Natural killer cell treated with Interleukin-12 subunit alpha and Interleukin-12 subunit beta and Interleukin-15 and Interleukin-18, amount 100 ng/mL, for 72 hours (primary cell): ENCODE measurements at places on chromosomes 1 and 21. TPM values are rescaled to one million over a fixed set of nuclear protein-coding genes. Genes with fewer than 3 reads are reported as not detected.

Gene P3R3URF
- total RNA-seq, result not detected

Gene DYNLT4
- total RNA-seq, result not detected

Gene UTS2
- total RNA-seq, result 0.78 TPM

Gene ERICH3
- total RNA-seq, result not detected

Gene CLIC6
- total RNA-seq, result 0.50 TPM

GRCh38 chr1:244163861-244164510 is 112.9 kb downstream of the ZBTB18 start:
- H3K4me1 ChIP-seq, result no peaks in the 10 kb centered on the region
- no peaks in the 10 kb centered on the region for H3K36me3 ChIP-seq
- no peak for DNase-seq
- no peak overlapping the region for H3K4me3 ChIP-seq

DNA sequence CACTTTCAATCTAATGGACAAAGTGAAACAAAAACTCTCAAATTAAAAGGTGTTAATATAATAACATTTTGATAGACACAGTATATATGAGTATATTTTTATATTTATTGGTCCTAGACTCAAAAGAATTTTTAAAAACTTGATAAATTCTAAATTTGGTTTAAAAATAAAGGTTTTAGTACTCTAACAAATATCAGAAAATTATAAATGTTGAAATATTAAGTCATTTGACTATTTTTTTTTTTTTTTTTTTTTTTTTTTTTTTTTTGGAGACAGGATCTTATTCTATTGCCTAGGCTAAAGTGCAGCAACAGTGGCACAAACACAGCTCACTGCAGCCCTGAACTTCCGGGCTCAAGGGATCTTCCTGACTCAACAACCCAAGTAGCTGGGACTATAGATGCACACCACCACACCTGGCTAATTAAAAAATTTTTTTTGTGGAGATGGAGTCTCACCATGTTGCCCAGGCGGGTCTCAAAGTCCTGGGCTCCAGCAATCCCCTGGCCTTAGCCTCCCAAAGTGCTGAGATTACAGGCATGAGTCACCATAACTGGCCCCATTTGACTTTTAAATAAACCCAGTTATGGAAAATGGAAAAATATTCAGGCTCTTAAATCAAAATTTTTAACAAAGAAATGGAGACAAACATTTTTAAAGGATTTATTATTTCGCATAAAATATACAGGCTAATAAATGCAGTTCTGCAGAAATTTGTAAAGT is 60.8 kb upstream of the RBM34 start:
- H3K4me1 ChIP-seq, result no peaks in the 10 kb centered on the region
- no peaks in the 10 kb centered on the region for H3K27me3 ChIP-seq
- H3K4me3 ChIP-seq, result no peak overlapping the region
- peaks cover 7% of the 10 kb centered on the region for H3K36me3 ChIP-seq
- no peak overlapping the region for H3K27ac ChIP-seq
- DNase-seq, result no peak

- no peak overlapping the region for H3K4me3 ChIP-seq
- H3K4me1 ChIP-seq, result no peaks in the 10 kb centered on the region
- no peak for DNase-seq
- H3K27me3 ChIP-seq, result peaks cover 12% of the 10 kb centered on the region
- H3K36me3 ChIP-seq, result no peaks in the 10 kb centered on the region
Observed at GRCh38 chr1:17292299-17293160, 15.5 kb upstream of the PADI4 start.

DNA sequence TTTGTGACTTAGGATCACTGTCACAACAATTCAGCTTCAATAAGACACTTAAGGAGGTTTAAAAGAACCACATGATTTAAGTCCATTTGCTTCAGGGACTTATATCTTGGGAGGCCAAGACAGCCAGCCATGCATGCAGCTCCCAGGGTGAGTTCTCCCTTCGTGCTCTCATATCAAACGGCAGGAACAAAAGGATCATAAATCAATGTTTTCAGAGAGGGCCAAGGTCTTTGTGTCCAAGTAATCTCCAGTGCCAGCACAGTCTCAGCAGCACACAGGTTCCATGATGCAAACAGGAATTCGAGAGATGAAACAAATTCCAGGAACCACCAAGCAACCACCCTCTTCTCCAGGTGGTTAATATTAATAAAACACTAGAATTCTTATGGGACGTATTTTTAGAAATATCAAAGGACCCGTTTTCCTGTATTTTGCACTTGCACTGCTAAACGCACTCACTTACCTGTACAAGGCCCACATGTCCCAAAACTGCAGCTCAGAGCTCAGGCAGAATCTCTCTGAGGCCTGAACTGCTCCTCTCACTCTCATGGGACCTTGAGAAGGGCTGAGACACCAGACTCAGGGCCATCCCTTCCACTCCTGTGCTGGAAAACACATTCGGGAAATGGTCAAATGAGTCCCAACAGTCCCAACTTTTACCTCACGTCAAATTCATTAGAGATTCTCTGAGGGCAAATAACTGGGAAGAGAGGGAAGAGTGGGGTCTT is 100.0 kb upstream of the RAB4A start:
- no peak overlapping the region for H3K4me3 ChIP-seq
- no peak for DNase-seq
- H3K27me3 ChIP-seq, result peaks cover 9% of the 10 kb centered on the region
- no peak overlapping the region for H3K27ac ChIP-seq
- H3K4me1 ChIP-seq, result no peaks in the 10 kb centered on the region

- H3K27me3 ChIP-seq, result peaks cover 39% of the 10 kb centered on the region
- H3K27ac ChIP-seq, result no peak overlapping the region
- peaks cover 15% of the 10 kb centered on the region for H3K4me1 ChIP-seq
- no peaks in the 10 kb centered on the region for H3K36me3 ChIP-seq
Observed at GRCh38 chr1:223183268-223183862, 40.3 kb upstream of the TLR5 start.

- no peaks in the 10 kb centered on the region for H3K36me3 ChIP-seq
- no peak overlapping the region for H3K4me3 ChIP-seq
- no peak overlapping the region for H3K27ac ChIP-seq
- H3K4me1 ChIP-seq, result no peaks in the 10 kb centered on the region
- peaks cover 5% of the 10 kb centered on the region for H3K27me3 ChIP-seq
- no peak for DNase-seq
Observed at GRCh38 chr1:186202271-186202764, 172.7 kb downstream of the TPR start.
